ENCODE measurements at places on chromosomes 1 and 21.

- no peak for DNase-seq
These were observed 99.4 kb downstream of the FASLG start for GRCh38 chr1:172758259-172758658.

DNA sequence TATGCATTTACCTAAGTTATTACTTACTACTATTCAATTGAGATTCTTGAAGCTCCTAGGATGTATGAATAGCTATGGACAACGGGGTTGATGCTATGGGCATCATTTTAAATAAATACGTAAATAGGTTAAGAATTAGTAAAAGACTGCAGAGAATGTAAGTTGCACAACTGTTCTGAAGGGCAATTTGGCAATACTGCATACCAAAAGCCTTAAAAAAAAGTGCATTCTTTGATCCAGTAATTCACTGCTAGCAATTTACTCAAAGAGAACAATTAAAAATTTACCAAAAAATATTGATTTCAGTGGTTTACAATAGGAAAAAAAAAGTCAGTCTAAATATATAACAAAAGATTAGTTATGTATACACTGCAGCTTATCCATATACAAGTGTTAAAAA is 3.5 kb downstream of the ARPC5 start:
- DNase-seq = no peak

- peak; percentile 84 for DNase-seq
These were observed at the start of gene PGBD5 for GRCh38 chr1:230426246-230427093. Gene PGBD5, minus strand, starts transcription at chr1:230426332. Its CDS starts 404 bp downstream, at chr1:230425928.

- DNase-seq = no peak
These were observed 5.3 kb upstream of the PFKL start for GRCh38 chr21:44294391-44295162.

DNA sequence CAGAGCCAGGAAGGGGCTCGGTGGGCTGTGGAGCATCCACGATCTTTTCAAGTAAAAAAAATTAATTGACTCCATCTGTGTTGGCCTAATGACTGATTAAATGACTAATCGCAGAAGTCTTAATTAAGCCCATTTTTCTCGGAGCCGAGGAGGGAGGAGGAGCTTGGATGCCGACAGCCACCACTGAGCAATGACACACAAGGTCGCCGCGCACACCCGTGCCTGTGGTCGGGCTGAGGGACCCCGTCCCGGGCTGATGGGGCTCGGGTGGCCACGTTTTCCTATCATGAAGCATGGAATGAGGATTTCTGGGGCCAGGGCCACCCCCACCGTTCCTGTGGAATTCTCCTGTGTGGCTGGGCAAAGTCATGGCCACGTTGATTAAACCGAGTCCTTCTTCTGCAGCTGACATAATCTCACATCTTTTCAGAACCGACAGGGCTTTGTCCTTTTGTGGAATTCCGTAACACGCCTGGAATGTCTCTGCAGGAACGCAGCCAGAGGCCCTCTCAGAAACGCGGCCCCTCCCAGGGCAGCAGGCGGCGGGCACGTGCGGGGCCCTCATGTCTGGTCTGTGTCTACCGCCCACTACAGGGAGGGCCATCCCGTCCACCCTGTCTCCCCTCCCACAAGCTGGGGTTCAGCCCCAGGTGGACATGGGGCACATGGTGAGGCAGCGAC is 60.7 kb downstream of the MORN1 start:
- no peak for DNase-seq

DNA sequence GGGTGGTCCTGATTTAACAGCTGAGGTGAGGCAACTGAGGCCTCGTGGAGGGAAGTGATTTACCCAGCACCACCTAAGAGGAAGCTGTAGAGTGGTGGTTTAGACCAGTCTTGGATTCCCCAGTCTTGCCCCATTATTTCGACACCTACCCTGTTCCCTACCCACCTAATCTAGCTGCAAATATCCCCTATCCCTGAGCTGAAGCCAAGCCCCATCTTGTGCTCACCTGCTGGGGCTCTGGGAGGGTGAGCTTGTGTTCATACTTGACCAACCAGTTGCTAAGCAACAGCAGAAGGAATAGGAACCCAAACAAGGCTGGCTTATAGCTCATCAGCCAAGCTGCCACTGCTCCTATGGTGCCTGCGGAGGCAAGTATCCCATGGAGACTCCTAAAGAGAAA is 2.0 kb downstream of the TEX46 start:
- no peak for DNase-seq

GRCh38 chr1:172429331-172430127 is 9.0 kb downstream of the C1orf105 start:
- no peak for DNase-seq

DNA sequence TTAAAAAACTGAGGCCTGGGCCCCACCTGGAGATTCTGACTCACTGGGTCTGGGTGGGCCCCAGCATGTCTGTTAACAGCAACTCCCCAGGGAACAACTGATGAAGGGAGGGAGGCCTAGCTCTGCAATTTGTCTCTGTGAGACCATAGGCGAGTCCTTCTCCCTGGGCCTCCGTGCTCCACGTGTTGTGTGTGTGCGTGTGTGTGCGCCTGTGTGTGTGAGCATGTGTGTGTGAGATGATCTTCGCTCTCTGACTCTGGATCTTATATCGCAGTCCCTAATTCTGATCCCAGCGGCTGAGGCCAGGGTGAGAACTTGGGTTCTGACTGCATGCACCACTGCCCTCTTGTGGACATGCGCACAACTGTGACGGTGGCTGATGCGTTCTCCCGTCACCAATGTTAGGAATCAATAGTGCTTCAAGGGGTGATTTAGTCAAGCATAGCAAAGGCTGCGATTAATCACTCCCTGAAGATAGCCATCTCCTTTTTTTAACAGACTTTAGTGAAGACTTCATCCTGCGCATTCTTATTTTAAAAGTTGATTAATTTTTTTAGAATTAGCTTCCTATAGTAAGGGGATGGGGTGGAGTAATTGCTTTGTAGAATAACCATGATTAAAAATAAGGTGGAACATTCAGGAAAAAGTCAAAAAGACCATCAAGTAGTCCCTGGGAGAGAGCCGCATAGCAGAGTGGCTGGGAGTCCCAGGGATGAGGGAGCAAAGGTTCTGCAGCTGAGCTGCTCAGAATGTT is 62.4 kb upstream of the USP24 start:
- peak; percentile 91 for DNase-seq

GRCh38 chr1:154689083-154689482 is 81.1 kb upstream of the ADAR start:
- no peak for DNase-seq

DNA sequence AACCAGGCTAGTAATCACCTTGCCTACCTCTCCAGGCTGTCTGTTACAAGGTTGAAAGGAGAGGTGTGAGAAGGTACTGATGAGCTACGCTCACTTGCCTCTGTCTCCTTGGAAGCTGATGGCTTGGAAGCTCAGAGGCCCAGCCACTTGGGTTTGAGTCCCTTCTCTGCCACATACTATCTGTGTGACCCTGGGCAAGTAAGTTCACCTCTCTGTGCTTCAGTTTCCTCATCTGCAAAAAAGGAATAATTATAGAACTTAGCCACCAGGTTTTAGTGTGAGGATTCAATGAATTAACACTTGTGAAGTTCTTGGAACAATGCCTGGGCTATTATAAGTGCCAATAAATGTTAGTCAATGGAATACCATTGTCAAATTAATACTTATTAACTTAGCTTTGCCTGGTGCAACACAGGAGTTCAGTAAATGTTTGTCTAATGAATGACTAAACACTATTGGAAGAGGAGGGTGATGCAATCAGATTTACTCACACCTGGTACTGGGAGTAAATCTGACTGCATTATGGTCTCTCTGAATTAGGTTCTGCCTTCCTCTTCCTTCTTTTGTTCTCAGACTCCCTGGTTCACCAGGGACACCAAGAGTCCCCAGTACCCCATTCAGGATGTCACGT is 55.5 kb downstream of the TRABD2B start:
- no peak for DNase-seq

- no peak for DNase-seq
These were observed 77.4 kb downstream of the S1PR1 start for GRCh38 chr1:101314244-101314643.
